Stimulated activated CD4-positive, alpha-beta T cell treated with anti-CD3 and anti-CD28 coated beads, Interleukin-15, amount 100 ng/mL, for 1 hour (primary cell): ENCODE measurements at places on chromosomes 11 and 22.

DNA sequence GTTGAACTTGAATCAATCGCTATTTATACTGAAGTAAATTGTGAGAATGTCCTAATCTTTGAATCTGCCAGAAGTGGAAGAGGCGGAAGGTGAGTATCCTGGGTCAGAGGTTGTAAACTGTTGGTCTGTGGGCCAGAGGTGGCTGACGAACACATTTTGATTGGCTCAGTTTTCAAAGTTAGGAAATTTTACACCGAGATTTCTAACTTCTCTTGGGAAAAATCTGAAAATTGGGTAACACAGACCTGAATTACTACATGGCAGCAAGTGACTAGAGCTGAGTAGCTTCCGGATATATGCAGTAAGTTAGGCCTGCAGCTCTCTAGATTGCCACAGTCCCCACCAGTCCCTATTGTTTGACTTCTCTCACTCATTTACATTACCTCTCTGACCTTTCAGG, 56.8 kb upstream of the ALKBH3 start:
- DNase-seq, result no peak

GRCh38 chr11:67079065-67079705, 22.5 kb downstream of the RHOD start:
- no peak for DNase-seq

DNA sequence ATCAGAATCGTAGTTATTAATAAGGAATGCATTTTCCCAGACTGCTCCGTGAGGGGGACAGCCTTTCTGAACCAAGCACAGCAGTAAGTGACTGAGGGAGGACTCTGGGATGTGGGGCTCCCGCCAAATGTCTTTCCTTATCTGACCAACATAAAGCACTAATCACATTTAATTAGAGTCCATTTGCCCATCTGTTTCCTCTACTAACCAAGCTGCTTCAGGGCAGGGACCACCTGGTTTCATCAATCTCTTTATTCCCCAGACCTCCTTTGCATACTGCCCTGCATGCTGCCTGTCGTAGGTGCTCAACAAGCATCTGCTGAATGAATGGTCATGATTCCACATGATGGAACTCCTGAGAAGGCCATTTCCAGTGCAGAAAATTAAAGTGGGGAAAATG, 29.4 kb downstream of the SMCO4 start:
- no peak for DNase-seq

- no peak for DNase-seq
Measured at GRCh38 chr22:25101986-25102385, 97.7 kb upstream of the CRYBB3 start.

DNA sequence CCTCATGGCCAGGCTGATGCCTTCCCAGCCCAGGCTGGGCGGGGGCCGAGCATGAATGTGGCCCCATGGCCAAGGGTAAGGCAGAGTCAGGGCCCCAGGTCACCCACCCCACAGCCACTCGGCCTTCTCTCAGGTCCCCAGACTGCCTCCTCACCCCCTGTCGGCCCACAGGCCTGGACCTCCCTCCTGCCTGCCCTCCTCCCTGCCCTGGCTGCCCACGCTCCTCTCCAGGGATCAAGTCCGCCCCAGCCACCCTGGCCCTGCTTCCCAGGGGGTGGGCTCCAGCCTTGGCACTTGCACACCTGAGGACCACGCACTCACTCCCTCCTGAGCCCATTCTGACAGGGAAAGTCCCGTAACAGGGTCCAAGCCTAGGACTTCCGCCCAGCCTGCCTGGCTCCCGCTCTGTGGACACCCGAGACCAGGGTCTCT, 37.8 kb upstream of the TH start:
- no peak for DNase-seq

DNA sequence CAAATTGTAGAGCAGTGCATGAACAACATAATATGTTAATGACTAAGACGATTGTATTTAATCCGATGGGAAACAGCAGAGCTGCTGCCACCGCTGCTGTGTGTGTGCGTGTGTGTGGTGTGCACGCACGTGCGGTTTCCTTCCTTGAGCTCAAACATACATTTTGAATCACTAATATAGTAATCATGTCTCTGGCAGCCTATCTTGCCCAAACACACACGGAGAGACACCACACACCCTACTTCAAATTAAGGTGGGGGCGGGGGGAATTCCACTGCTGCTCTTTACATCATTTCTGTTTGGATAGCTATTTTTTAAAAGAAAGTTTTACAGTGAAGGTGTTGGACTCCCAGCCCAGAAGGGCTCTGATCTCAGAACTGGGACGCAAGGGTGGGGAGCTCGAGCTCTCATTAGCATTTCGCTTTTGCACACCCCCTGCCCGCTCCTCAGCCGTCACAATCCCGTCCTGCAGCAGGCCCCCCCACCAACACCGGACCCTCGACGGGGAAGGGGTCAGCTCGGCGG, 651 bp upstream of the FAM83F start:
- peak; percentile 20 for DNase-seq

DNA sequence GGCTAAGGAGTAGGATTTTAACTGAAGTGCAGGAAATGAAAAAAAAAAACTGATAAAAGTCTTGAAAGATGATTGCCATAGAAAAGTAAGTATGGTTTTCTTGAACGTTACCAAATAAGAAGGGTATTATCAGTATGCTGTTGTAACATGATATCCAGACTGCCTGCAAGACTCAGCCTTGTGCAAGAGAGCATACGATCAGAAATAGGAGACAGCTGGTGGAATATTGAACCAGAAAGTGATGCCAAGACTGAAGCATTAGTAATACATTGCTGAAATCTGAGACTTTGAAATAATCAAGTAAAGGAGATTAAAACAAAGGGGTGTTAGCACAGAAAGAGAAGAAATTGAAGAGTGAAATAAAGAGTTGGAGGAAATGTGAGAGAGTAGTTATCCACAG, 452.7 kb upstream of the CNTN5 start:
- DNase-seq, result no peak

- DNase-seq, result no peak
Measured at GRCh38 chr11:71446942-71447688, 1.1 kb downstream of the DHCR7 start.

DNA sequence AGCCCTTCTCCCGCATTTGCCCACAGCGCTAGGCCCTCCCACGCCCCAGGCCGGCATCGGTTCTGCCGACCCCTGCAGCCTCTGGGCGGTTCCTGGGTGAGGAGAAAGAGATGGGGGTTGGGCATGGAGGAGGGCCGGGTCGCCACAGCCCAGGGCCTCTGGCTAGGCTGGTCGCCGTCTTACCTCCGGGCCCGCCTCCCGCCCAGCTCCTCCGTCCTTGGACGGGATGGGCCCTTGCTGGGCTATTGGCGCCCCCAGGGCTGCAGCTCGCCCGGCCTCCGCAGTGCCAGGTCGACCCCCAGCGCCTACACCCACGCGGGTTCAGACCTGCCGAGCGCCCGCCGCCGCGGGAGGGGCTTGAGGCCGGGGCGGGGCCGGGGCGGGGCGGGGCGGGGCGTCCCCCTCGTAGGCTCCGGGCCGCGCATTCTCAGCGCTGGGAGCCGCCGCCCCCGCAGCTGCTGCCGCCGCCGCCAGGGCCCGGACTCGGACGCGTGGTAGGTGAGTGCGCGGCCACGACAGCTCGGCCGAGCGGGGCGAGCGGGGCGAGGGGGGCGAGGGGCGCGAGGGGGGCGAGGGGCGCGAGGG, at the start of gene CD151:
TSS of gene CD151 (plus strand) at position 424 of the 585 bp plus-strand sequence. CDS start 3,118 bp downstream, outside the sequence.
- DNase-seq, result peak; percentile 38

- no peak for DNase-seq
Measured at GRCh38 chr11:124886978-124887666, 10.5 kb downstream of the ROBO4 start.

DNA sequence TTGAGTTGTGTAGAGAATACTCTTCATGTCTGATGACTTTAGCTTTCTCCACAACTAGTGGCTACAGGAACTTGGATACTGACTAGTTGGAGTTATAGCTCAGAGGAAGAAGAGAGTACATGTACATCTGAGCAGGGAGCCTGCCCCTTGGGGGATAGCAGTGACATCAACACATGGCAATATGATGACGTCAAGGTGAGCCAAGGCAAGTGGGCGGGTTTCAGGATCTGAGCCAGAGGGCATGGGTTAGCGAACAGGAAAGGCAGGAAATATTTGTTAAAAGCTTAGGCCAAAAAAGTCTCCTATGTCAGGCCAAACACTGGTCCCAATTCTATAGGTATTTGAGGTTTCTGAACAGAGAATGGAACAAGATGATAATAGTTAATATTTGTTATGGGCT, 42.0 kb upstream of the HORMAD2 start:
- no peak for DNase-seq

GRCh38 chr11:10896493-10896892, 38.6 kb upstream of the ZBED5 start:
- DNase-seq, result no peak

DNA sequence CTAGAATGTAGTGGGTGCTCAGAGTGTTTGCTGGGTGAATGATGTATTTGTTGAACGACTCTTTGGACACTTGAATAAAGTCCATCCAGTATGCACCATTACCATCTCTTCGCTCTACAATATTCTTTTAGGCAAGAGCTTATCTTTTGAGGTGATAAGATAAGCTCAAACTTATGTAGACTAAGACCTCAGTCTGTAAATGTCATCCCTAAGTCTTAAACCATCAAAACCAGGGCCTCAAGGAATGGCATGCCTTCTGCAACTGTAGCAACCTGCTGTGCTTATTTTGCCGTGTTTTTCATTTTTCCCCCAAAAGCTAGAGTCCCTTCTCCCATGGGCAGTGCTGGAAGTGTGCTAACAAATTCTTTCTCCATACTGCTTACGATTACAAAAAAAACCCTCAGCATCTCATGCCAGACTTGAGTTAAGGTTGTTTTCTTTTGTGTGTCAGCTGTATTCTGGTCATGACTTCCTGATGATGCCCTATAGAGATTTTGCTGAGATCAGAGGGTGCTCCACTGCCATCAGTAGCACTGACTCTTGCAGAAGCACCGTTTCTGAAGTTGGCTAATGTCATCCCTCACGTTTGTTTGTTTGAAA, 27.8 kb downstream of the LIMK2 start:
- no peak for DNase-seq

- DNase-seq, result no peak
Measured at GRCh38 chr11:114496915-114497314, 57.6 kb downstream of the REXO2 start.

DNA sequence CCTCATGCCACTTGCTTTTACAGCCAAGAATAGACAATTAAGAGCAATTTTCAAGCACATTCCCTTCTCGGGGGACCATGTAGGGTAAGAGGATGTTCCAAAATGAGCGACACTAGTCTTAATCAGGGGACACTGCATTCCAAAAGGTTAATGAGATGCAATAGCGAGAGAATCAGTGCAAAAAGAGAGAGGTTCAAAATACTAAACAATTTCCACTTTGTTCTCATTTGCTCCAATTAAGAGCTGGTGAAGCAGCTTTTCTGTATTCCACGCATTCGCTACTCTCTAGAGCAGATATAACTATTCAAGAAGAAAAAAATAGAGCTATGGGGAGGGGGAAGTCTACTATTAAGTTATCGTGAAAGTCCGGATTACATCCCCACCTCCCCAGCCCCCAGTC, 811 bp downstream of the LRRC4C start:
- DNase-seq, result no peak

DNA sequence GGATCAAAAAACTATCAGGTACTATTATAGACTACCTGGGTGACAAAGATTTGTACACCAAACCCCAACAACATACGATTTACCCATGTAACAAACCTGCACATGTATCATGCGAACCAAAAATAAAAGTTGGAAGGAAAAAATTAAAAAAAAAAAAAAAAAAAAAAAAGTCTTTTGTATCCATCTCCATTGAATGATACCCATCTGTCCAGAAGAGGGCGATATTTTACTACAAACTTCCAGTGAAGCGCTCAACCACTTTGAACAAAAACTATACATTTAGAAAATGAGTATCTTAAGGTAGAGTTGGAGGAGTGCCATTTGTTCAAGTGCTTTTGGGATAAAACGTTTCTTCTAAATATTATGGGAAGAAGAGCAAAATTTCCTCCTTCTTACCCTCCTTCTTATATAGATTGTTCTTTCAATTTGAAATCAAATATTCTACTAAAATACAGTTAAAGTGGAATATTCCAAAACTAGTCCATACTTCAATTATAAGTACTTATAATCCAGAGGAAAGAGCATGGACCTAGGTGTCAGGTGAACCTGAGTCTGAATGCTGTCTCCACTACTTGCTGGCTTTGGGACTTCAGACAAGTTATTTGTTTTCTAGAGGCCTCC, 23.3 kb downstream of the ARL14EP start:
- DNase-seq, result no peak

DNA sequence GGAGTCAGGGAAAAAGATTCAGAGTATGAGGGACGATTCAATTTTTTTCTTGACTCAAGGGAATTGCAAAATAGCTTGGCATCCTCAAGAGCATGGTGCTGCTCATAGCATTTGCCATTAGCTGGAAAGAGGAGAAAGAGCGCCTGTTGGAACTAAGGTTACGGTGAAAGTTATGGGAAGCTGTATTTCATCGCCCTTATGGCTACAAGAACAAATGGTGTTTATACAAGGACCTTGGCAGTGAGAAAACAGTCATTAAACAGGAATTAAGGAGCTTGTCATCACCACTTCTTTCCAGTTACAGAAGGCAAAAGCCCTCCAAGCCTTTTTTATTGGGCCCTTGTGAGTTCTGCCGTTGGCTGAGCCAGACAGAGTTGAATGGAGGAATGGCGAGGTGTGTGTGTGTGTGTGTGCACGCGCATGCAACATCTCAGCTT, 74.2 kb downstream of the ALX4 start:
- DNase-seq, result no peak

GRCh38 chr11:78499971-78500370, 74.7 kb downstream of the NARS2 start:
- DNase-seq, result no peak

DNA sequence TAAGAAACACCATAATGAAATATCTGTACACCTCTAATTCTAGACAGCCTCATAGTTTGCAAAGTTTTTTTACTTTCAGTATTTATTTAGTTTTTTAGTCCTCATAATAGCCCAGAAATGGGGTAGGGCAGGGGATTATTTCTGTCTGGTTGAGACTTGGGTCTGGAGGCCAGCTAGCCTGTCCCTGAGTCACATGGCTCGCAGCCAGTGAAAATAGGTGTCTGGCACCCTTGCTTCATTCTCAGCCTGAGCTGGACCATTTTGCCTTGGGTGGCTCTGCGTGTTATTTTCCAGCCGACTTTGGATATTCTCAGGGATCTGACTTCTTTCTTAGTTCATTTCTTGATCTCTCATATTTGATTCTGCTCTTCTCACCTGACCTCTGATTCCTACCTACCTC, 123.9 kb upstream of the NARS2 start:
- no peak for DNase-seq

- no peak for DNase-seq
Measured at GRCh38 chr11:128324051-128324481, 263.3 kb downstream of the ETS1 start.

- DNase-seq, result no peak
Measured at GRCh38 chr11:36628141-36628540, 30.1 kb upstream of the RAG2 start.
